HuH-7.5 (cell line): ENCODE measurements at places on chromosomes 1 and 21.

DNA sequence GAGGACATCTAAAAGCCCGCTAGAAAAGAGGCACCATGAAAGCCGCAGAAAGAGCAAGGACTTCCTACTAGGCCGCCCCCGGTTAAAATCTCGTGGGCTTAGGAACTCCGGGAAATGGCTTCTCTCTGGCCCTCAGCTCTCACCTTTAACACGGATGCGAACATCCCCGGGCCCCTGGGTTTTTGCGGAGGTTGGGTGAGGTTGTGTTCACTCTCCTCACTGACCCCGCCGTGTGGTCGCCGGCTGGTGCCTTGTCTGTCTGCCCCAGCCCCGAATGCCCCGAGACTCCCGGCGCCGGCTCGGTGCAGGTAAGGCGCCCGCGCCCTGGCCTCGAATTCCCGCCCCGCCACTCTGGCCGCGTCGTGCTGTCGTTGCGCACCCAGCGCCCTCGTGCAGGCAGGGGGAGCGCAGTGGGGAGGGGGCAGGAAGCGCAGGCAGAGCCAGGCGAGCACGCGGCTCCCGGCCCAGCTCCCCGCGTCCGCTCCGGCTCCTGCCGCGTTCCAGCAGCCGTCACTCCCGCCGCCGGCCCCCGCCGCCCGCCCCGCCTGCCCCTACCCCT, at the start of gene SHISAL2A:
Gene SHISAL2A (plus strand): TSS at position 437 of the 559 bp plus-strand sequence. CDS start 326 bp downstream, outside the sequence.
- DNase-seq = peak; percentile 35

DNA sequence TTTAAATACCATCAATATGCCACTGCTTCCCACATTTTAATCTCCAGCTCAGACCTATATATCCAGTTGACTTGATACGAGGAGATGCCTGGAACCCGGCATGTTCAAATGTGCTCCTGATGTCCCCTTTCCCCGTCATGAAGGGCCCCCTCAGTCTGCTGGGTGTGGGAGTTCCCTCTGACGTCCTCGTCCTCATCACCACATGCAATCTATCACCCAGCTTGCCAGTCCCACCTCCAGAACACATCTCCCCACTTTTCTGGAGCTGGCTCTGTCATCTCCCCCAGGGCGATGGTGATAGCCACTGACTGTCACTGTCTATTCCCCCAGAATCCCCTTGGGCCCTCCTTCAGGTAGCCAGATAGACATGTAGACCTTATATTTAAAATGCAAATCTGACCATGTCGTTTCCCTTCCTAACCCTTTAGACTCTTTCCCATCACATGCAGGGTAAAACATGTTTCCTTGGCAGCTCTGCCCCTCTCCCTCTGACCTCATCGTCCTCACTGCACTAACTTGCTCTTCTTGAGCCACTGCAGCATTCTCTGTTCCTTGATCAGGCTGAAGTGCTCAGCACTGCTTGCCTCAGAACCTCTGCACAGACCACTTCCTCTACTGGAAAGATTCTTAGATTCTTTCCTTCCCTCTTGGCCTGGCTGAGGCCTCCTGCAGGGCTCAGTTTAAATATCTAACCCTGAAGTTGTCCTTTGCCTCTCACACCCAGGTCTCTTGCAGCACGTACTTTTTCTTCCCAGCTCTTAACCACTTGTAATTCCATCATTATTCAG, 7.4 kb downstream of the AZIN2 start:
- no peak for DNase-seq

DNA sequence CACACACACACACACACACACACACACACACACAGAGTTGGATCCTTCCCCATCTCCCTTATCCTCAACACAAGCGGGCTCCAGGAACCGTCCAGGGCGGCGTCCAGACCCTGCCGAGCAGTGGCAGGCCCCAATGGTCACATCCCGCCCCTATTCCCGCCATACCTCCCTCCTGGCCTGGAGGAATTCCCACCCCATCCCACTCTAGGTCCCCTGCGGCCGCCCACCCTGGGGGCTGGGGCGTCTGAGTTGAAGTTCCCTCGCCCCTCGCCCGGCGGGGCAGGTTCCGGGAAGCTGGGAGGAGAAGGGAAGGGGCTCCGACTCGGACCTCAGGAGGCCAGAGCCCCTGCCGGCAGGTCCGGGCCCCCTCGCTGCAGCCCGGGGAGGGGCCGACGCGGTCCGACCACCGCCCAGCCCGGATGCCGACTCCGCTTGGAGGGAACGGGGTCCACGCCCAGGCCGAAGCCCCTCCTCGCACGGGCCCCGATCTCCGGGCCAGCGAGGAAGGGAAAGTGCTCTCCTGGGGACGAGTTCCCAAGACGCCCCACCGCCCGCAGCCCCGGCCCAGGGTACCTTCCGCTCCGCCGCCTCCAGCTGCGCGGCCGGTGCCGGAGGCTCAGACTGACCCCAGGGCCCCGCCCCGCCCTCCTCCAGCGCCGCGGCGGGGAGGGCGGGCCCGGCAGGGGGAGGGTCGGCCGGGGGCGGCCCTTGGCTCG, at the start of gene RHOC:
Gene RHOC (minus strand): TSS at position 623 of the 716 bp plus-strand sequence. CDS start 3,328 bp downstream, outside the sequence.
- peak; percentile 76 for DNase-seq

DNA sequence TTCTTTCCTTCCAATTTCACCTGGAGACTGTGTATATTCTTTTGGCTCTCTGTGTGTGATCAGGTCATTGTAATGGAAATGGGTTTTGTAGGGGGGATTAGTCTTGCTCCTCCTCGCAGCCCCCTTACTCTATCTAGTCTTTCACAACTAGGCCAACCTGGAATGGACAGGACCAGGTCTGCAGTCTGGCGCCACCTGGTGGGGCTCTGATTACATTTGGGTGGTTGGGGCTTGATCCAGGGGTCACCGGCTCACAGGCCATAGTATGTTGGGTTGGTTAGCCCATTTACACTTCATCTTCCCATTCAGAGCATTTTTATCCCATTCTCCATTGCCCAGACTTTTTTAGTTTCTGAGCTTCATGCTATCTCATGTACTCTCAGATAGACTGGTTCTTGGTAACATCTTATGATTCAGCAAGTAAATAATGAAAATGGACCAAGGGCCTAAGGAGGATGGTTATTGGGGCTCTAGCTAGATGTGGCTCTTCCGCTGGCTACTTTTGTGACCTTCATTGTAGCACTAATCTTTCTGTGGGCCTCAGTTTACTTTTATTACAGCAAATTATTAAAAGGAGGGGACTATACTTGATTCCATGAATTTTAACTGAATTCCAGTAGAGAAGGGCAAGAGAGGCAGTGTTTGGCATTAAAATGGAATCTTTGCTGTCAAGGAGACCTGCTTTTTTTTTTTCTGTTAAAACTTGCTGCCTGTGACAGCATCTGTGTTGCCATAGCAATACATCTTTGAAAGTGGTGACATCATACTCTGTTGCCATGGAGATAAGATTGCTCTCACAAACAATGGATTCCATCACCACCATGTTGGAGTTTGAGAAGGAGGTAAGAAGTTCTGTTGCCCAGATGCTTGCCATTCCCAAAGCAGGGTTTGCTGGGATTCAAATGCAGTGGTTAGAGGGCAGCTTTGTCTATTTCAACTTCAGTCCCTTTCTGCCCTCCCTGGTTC, 150.1 kb downstream of the PLXNA2 start:
- peak; percentile 51 for DNase-seq

DNA sequence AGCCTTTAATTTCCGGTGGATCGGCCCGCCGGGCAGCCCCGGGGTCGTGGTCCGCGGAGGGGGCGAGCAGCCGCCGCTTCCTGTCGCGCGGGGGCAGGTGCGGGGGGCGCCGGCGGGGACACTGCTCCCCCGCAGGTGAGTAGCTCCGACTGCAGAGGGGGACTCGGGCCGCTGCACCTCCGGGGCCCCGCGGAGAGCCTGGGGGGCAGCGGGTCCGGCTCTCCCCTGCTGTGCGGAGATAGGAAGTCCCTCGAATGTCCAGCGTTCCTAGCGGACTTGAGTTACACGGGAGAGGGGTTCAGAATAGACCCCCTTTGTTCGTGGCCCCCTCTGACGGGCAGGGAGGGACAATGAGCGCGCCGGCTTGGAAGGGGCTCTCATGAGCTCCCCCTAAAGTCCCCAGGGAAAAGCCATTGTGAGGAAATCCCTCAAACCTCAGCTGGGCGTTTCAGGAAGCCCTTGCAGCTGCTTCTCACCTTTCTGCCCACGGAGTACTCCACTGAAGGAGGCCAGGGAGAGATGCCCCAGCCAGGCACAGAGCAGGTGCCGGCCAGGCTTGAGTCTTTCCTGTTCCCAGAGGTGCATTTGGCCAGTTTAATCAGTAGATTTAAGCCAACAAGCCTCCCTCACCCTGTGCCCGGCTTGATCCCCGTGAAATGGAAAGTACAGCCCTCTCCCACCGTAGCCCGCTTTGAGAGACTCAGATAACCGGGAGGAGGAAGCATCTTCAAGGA, 925 bp downstream of the PDE9A start:
- peak; percentile 78 for DNase-seq

- DNase-seq = no peak
These were observed 164.9 kb upstream of the RAB4A start for GRCh38 chr1:229105822-229106525.

GRCh38 chr1:218274511-218274910, 10.6 kb upstream of the RRP15 start:
- DNase-seq = no peak
